ENCODE measurements at places on chromosomes 5 and 9.

DNA sequence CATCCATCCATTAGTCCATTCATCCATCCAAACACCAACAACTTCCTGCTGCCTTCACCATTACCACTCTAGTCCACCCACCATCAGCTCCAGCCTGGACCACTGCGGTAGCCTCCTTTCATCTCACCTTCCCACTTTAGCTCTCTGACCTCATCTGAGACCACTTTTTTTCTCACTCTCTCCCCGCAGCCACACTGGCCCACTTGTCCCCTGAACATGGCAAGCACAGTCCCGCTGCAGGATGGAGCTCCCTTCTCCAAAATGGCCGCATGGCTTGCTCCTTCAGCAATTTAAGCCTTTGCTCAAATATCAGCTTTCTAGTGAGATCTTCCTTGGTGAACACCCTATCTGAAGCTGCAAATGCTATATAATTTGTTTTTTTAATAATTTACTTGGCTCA lies 11.1 kb downstream of the CSF1R start:
- no peak for DNase-seq

DNA sequence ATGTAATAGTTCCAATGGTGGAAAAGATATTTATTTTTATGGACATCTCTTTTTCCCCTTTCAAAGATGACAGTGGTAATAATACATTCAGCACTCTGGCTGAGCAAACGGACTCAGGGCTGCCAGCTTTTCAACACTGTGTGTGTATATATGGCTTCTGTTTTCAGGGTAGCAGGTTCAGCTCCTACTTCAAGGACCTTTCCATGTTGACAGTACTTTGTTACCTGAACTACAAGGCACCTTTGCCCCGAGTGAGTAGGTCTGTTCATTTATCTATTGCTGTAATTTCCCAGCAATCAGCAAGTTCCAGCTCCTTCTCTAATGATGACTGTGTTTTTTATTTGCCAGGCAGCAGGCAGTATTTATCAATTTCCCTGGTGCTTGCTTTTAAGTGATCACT lies 387.4 kb upstream of the KIF2A start:
- DNase-seq, result no peak

GRCh38 chr9:93592643-93593021 lies 16.2 kb downstream of the PHF2 start:
- no peak for DNase-seq

- no peak for DNase-seq
These were observed 591.7 kb upstream of the PTPRD start for GRCh38 chr9:11204521-11204920.

- no peak for DNase-seq
These were observed 51.6 kb upstream of the CDKN2AIPNL start for GRCh38 chr5:134463176-134463720.

GRCh38 chr5:134576386-134577021 lies 51.0 kb downstream of the JADE2 start:
- no peak for DNase-seq

DNA sequence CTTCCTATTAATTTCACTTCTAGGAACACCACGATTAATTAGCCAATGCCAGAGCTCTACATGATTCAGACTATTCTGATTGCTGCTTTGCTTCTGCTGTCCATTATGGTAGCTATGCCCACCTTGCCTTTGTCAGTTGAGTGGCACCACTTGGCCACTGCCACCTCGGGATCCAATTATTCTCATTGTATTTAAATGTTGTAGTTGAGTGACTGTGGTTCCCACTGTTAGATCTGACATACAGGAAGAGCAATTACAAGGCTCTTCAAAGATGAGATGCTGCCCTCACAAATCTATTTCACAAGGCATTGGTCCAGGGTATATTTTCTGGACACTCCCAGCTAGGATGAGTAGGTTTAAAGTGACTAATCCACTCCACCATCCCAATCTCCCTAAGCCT lies 864.5 kb upstream of the EDIL3 start:
- DNase-seq, result no peak

DNA sequence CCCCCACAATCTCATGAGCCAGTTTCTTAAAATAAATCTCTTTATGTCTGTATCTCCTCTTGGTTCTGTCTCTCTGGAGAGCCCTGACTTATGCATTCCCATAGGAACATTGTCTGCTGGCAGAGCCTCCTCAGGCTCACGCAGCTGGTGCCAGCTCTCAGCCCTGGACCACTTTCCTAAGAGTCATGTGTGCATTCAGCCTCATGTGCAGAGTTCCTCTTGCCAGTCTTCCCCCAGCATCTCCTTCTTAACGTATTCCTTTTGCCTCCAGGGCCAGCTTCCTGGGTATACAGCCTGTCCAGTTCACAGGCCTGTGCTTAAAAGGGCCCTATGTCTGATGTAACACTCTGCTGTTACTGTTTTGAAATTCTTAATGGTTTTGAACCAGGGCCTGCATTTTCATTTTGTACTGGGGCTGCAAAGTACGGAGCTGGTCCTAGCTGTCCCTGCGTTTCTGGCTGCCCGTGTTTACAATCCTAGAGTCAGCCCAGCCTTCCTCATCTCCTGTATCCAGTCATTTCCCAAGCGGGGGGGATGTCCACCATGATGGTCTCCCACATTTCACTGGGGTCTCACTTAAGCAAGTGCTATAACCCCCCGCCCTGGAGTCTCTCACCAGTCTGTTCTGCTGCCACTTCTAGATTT lies 18.1 kb downstream of the ANKRD33B start:
- DNase-seq, result no peak

DNA sequence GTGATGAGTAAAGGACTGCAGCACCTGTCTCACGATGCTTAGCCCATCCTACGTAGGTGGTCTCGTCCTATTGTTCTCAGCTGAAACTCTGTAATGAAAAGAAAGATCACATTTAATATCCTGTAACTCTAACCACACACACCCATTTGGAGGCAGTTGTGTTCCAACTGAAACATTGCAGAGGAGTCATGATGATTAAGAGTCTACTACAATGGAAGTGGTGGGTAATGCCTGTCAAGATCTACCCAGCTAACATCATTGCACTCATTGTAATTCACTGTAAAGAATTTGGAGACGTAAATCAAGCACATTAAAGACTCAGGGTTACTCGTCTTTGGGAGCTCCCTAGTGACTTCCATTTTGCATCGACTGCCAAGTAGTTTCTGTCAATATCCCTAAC lies 106.0 kb upstream of the PTPN3 start:
- DNase-seq, result no peak

DNA sequence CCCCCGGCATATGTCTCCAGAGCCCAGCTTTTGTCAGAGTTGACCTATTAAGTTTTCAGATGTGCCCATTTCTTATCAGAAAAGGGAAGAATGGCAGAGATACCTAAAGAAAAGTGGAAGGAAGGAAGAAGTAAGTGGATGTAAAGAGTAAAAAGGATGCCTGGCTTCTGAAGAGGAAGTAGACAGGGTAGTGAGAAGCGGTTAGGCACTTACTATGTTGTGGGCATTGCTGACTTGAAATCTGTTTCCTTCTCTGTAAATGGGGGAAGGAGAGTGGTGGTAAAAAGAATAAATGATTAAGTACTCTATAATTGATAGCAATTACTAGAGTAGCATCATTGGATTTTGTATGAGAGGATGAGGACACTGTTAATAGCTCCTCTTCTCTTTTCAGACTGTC lies 9.9 kb downstream of the ANP32B start:
- DNase-seq, result no peak

GRCh38 chr9:8521112-8521511 lies 721.5 kb upstream of the DMAC1 start:
- DNase-seq, result no peak

GRCh38 chr9:111744363-111744762 lies 50.4 kb downstream of the SHOC1 start:
- no peak for DNase-seq

DNA sequence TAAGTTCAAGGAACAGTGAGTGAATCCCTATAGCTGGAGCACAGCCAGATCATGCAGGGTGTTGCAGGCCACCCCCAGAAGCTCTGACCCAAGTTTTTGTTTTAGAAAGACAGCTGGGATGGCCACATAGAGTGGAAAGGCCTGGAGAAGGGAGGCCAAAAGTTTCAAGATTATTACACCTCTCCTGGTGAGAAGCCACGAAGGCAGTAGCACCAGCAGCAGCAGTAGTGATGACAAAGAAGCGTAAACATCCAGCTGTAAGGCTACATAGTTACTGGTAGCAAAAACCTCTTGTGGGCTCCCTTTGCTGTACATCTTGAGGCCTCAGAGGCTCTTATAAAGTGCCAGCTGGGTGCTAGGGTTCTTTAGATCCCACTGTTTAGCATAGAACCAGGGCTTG lies 11.8 kb downstream of the ADAMTSL1 start:
- no peak for DNase-seq

DNA sequence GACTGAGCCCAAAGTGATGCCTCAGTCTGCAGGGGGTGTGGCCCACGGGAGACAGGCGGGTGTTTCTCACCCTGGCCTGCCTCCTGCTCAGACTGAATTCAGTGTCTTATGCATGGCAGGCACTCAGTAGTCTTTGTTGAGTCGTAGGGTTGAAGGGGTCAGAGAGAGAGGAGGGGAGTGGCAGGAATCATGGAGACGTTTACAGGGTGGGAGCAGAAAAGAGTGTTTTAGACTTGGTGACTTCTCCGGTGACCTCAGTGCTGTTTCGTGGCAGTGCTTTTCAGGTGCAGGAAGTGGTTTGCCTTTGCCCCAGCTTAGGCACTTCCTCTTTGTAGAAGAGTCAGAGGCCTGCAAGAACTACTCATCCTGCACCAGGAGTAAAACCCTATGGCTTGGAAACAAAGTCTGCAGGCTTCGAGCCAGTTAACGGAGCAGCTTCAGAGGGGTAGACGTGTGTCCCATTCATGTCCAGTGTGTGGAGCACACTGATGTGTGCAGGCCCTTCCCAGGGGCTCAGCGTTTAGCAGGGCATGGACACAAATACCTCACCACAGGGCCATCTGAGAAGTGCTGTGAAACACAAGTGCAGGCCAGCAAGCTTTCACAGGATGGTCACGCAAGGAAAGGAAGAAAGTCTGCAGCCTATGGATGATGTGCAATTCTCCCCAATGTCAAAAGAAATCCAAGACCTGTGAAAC lies 24.5 kb upstream of the SEMA4D start:
- DNase-seq, result no peak

- DNase-seq, result no peak
These were observed 241.8 kb upstream of the SLC24A2 start for GRCh38 chr9:20030671-20031070.

- DNase-seq, result no peak
These were observed 98.5 kb downstream of the NR3C1 start for GRCh38 chr5:143304836-143305475.

DNA sequence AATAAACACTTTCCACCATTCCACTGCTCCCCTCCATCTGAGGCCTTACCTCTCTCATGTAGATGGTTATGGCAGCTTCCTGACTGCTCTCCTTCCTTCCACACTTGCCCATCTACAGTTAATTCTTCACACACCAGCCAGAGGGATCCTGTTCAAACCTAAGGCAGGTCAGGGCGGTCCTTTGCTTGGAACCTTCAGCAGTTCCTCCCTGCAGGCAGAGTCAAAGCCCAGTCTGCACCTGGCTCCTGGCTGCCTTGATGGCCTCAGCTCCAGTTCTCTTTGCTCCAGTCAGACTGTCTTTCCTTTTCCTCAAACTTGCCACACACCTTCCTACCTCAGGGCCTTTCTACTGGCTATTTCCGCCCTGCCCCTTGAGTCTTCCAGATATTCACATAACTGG lies 30.2 kb upstream of the NR3C1 start:
- DNase-seq, result no peak

DNA sequence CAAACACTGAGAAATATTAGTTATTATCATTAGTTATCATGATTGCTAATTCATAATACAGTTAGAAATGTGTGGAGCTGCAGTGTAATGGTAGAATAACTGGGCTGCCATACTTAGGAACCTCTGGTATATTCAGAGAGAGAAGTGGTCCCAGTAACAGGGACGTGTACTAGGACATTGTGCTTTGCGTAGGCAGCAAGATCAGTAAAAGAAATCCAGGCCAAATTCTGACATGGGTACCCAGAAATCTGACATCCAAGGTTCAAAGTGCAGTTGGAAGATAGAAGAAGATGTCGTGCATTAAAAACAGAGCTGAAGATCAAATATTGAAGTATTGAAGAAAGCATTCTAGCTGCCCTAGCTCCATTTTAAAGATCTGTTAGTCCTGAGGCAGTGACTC lies 1160.7 kb upstream of the DMAC1 start:
- DNase-seq, result no peak

GRCh38 chr9:113574441-113575262 lies 111.1 kb downstream of the RGS3 start:
- DNase-seq, result no peak

DNA sequence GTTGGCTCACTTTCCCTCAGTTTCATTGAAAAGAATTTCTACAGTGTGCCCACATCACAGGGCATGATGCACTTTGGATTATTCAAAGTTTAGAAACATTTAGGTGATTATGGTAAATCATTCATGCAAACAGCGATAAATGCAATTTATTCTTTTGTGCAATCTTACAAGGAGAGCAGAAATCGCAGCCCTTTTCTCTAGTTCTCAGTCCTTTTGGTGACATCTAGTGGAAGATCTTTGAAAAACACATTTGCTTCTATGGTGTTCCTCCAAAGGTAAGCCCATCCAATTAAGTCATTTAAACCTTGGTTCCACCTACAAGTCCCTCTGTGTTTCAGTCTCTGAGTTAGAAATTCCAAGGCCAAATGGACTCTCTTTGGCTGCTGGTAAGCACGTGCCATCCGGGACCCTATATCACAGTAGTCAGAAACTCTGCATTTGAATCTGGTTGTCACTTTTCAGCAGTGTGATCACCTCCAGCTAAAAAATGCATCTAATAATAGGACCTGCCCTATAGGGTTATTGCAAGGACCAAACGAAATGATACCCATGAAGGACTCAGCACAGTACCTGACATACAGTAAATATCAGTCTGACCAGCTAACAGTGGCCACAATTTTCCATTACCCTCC lies 66.4 kb downstream of the MACROH2A1 start:
- no peak for DNase-seq

- no peak for DNase-seq
These were observed 13.8 kb downstream of the URM1 start for GRCh38 chr9:128384801-128385495.

DNA sequence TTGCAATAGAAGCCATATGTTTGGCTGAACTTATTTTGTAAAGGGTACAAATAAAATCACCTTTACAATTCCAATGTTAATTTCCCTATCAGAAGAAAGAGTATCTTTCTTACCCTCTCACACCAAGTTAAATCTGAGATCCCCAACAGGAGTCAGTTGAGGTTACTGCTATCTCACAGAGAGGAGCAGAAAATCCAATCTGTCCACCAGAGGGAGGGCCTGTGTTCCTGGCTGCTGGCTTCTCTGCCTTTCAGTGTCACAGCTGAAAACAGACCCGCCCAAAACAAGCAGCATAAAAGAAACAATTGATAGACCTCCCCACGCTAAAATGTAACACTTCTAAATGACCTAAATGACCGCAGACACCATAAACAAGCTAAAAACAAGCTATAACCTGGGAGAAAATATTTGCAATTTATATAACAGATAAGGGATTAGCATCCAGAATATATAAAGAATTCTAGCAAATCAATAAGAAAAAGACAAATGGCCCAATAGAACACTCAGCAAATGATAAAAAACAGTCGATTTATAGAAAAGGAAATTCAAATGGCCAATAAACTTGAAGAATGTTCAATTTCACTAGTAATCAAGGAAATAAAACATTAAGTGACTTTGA lies 24.5 kb upstream of the MVB12B start:
- DNase-seq, result no peak

- DNase-seq, result no peak
These were observed 236.5 kb downstream of the DMRTA1 start for GRCh38 chr9:22682961-22683699.

GRCh38 chr5:155943516-155944407 lies 383.2 kb upstream of the SGCD start:
- DNase-seq, result peak; percentile 2

- DNase-seq, result no peak
These were observed 82.2 kb downstream of the PJA2 start for GRCh38 chr5:109327570-109327969.

Data from NCI-H1417 treated with DMSO at 0.1 percent for 48 hours (cell line).